A549 treated with GW870086 at 1 μM for 4 hours (cell line): ENCODE measurements at places on chromosomes 4 and X. TPM values are rescaled to one million over a fixed set of nuclear protein-coding genes. Genes with fewer than 3 reads are reported as not detected.

MAGEA2B gene
- total RNA-seq = not detected in 5 replicates

ATOH1 gene
- not detected in 5 replicates for total RNA-seq

GAB1 gene
- total RNA-seq = 2.0 to 2.9 TPM (median 2.3 TPM) in 5 replicates

NXF2 gene
- total RNA-seq = not detected in 5 replicates

STK32B gene
- total RNA-seq = 14.6 to 16.8 TPM (median 15.9 TPM) in 5 replicates

ARHGAP36 gene
- total RNA-seq = not detected in 5 replicates

RNF212 gene
- total RNA-seq = 1.8 to 3.5 TPM (median 2.7 TPM) in 5 replicates

PDHA1 gene
- 243 to 313 TPM (median 289 TPM) in 5 replicates for total RNA-seq

RAB41 gene
- not detected in 5 replicates for total RNA-seq

RASGEF1B gene
- 0.06 TPM in 1 of 5 replicates, not detected in the others for total RNA-seq

LRAT gene
- 0.02 to 0.05 TPM (median 0.02 TPM) in 3 of 5 replicates, not detected in the others for total RNA-seq

RHOH gene
- 0.11 to 0.16 TPM (median 0.12 TPM) in 4 of 5 replicates, not detected in the other for total RNA-seq

MAGEB1 gene
- total RNA-seq = not detected in 5 replicates

MED28 gene
- total RNA-seq = 34.6 to 38.5 TPM (median 35.2 TPM) in 5 replicates

GSX2 gene
- not detected in 5 replicates for total RNA-seq

MPP1 gene
- total RNA-seq = 17.6 to 21.1 TPM (median 20.2 TPM) in 5 replicates

MAGEC2 gene
- total RNA-seq = not detected in 5 replicates

SHISA3 gene
- total RNA-seq = 0.06 to 0.07 TPM in 2 of 5 replicates, not detected in the others

PITX2 gene
- total RNA-seq = 0.73 to 1.5 TPM (median 1.3 TPM) in 5 replicates

AFP gene
- 1.5 to 7.6 TPM (median 2.3 TPM) in 5 replicates for total RNA-seq

DGKK gene
- total RNA-seq = not detected in 5 replicates
